Activated CD4-positive, alpha-beta T cell treated with anti-CD3 and anti-CD28 coated beads for 1 hour (primary cell): ENCODE measurements at places on chromosomes 1 and 21.

GRCh38 chr1:181525104-181525721, 41.9 kb downstream of the CACNA1E start:
- DNase-seq: no peak

- DNase-seq: no peak
Observed at GRCh38 chr1:67333603-67334002, 25.9 kb downstream of the IL12RB2 start.

DNA sequence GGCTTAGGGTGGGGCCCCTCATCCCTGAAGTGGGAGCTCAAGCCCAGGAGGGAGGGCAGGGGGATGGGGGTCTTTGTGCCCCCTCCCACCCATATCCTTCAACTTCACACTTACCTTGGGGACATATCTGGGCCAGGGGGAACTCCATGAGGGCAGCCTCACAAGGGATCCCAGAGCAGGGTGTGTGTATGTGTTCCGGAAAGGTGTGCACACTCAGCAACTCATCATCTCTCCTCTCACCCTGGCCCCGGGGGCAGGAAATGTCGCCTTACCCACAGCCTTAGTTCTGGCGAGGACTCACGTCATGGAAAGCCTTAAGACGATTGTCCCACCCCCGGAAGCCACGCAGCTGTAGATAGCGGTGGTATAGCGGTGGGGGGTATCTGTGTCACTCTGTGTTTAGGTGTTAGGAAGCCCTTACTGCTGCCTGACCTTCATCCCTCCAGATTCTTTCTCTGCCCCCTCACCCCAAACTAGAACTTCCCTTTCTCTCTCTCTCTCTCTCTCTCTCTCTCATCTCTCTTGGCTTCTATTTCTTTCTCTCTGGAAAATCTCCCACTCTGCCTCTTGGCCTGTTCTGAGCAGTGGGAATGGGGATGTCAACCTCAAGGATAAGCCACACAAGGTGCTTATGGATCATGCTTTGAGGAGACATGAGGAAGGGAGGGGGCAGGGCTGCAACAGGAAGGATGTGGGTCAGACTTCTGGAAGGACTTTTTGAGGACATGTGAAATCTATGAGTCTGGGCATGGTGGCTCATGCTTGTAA, at the start of gene SH2D2A:
SH2D2A (minus strand) TSS at position 288 of the 768 bp plus-strand sequence; CDS start at position 148, 140 bp downstream.
- peak; percentile 92 for DNase-seq

- DNase-seq: no peak
Observed at GRCh38 chr1:192789871-192790270, 19.0 kb upstream of the RGS2 start.

- no peak for DNase-seq
Observed at GRCh38 chr1:183734543-183735036, 70.3 kb upstream of the RGL1 start.

- no peak for DNase-seq
Observed at GRCh38 chr1:184788970-184789369, 34.3 kb upstream of the EDEM3 start.

DNA sequence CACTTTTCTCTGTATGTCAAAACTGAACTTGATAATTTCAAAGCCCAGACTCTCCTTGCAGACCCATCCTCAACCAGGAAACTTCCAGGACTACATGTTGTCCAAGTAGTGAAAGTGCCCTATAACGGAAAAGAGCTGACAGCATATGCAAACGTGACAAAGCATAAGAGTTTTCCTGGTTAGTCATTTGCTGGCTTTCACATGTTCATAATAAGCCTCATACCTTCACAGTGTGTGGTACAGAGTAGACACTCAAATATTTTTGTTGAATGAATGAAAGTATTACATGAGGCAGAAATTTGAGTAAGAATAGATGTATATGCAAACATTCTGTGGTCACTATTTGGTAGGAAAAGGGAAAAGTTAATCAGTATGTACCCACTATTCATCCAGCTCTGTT, 473.3 kb downstream of the MRPL39 start:
- no peak for DNase-seq

DNA sequence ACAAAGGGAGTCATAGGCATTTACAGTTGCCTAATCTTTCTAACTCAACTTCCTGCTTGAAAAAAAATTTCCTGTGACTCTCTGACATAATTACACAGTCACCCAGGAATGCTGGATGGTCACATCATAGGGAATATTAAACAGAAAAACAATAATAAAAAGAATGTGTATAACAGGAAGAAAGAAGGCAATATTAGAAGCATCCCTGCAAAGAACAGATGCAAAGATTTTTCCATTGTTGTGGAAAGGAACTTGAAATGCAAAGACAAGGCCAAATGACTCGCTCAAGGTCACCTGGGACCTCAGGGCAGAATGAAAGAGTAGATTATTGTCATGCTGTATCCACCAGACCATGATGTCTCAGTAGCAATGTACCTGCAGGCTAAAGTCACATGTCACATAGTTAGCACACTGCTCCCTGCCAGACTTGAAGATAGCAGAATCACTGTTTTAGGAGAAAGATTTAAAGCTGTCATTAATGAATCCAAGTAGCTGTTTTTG, 184.3 kb downstream of the CYYR1 start:
- DNase-seq: no peak

GRCh38 chr21:37155186-37155585, 82.1 kb downstream of the TTC3 start:
- no peak for DNase-seq

- peak; percentile 82 for DNase-seq
Observed at GRCh38 chr1:206635080-206635977, at the start of gene DYRK3. DYRK3 (plus strand) TSS chr1:206635536; CDS start chr1:206635704, 168 bp downstream.

GRCh38 chr1:15848143-15848928, 829 bp downstream of the SPEN start:
- peak; percentile 39 for DNase-seq

DNA sequence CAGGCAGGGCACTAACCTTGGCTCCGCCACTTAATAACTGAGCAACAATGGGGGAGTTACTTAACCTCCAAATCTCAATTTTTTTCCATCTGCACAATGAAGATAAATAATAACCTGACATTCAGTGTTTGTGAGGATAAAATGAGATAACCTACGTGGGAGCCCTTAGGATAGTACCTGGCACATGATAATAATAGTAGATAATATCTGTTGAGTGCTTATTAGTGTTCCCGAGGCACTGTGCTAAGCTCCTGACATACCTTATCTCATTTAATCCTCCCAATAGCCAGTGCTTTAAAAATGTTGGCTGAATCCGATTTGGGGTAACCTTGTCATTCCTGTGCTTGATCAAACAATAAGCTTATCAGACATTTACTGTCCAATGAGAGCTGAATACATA, 128.7 kb upstream of the UBE2U start:
- no peak for DNase-seq

DNA sequence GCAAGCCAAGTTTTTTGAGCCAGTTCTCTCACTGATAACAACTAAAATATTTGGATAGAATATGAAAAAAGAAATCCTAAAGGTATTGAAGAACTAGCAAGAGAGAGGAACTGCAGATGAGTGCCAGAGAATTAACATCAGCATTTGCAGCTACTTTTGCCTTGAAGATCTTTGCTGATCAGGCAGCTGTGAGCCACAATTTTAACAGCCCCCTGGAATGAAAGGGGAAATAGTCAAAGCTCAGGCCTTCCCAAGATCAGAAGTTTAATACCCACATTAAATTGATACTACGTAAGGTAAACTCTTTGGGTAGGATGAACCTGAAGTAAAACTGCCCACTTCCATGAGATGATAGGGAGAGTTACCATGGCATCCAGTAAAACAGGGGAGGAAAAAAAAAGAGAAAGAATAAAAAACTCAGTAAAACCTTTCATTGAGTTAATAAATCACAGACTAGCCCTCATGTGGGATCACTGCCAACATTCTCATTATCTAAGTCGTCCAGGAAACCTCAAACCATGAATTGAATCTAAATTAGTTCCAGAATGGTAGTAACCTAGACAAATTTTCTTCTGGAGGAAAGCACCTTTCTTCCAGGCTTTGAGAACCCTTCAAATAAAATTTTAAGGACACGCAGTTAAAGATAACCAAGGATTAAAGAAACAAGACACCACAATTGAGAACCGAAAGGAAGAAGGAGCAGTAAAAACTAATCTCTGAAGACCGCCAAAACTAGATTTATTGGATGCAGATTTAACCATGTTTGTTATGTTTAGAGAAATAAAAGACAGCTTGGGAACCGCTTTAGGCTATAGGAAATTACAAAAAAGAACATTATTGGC, 28.3 kb downstream of the SCP2 start:
- no peak for DNase-seq

- DNase-seq: no peak
Observed at GRCh38 chr1:238252033-238252802, 361.5 kb upstream of the ZP4 start.

GRCh38 chr1:71908871-71909390, 373.4 kb downstream of the NEGR1 start:
- no peak for DNase-seq

- DNase-seq: no peak
Observed at GRCh38 chr1:55329808-55330432, 114.8 kb upstream of the USP24 start.

GRCh38 chr1:44043176-44044070, 12.2 kb upstream of the SLC6A9 start:
- no peak for DNase-seq

DNA sequence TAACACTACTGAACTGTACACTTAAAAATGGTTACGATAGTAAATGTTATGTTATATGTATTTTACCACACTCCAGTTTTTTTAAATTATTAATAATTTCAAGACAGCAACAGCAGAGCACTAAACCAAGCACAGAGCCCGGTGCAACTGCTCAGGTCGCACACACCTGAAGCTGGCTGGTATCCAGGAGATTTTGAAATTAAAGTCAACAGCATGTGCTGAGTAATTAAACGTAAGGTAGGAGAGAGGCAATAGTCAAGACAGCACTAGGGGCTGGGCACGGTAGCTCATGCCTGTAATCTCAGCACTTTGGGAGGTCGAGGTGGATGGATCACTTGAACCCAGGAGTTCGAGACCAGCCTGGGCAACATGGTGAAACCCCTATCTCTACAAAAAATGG, 35.1 kb upstream of the SLC30A10 start:
- DNase-seq: no peak

DNA sequence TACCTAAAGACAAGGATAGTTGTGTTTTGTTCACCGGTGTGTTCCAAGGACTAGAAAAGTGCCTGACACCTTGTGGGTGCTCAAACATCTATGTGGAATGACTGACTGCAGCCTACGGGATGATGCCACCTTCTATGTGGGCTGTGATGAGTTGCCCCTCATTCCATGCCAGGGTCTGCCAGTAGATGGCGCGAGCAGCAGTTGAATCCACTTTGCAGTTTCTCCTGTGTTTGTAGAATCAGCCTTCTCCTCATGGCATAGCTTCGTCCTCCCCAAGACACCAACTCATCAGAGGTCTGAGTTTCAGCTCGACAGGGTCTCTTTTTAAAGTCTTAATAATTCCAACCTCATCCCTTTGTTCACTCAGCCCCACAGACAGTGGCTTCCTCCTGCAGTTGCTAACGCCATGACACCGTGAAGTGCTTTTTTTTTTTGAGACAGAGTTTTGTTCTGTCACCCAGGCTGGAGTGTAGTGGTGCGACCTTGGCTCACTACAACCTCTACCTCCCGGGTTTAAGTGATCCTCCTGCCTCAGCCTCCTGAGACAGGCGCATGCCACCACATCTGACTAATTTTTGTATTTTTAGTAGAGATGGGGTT, 133.7 kb downstream of the CAPN8 start:
- DNase-seq: no peak

DNA sequence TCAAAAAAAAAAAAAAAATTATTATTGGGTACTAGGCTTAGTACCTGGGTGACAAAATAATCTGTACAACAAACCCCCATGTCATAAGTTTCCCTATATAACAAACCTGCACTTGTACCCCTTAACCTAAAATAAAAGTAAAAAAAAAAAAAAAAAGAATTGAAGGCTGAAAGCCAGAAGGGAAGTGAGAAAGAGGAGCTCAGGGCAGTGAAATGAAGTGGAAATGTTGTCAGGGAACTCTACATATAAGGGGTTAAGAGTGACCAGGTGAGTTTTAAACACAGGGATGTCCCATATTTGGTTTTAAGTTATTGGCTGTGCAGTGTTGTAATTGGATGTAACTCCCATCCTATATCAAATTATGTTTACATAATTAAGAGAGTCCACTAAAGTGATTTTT, 85.7 kb upstream of the ABCD3 start:
- no peak for DNase-seq

DNA sequence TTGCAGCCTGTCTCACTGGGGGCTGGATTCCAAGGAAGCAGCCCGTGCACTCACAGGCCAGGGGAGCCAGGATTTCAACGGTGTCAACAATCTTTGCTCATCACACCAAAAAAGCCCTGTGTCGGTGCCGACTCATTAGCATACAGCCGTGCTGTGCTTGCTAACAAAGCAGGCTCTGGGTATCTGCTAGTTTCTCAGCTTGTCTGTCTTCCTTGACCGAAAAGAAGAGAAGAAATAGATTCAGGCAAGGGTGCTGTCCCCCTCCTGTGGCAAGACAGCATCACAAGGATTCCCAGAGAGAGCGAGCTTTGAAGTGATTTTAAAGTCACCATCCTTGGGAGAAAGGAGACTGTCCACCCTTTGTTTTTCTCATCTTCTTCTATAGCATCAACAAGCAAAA, 214.7 kb downstream of the SDCCAG8 start:
- DNase-seq: no peak

- DNase-seq: no peak
Observed at GRCh38 chr1:202101184-202101583, 21.5 kb upstream of the GPR37L1 start.

DNA sequence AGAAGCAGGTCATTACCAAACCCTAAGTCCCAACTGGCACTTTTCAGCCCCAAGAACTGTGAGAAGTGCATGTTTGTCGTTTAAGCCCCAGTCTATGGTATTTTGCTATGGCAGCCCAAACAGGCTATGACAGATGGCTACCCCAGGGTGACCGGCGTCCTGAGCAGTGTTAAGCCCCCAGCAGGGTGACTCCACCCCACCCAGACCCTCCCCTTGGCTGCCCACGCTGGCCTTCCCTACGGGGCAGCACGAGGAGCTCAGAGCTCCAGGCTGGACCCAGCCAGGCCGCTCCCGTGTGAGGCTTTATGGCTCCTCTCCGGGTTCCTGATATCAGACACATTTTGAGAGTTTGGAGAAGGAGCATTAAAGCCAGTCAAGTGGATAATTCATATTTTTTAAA, 684.0 kb downstream of the PTPRU start:
- no peak for DNase-seq

- DNase-seq: no peak
Observed at GRCh38 chr1:42364542-42364941, 16.1 kb upstream of the RIMKLA start.

DNA sequence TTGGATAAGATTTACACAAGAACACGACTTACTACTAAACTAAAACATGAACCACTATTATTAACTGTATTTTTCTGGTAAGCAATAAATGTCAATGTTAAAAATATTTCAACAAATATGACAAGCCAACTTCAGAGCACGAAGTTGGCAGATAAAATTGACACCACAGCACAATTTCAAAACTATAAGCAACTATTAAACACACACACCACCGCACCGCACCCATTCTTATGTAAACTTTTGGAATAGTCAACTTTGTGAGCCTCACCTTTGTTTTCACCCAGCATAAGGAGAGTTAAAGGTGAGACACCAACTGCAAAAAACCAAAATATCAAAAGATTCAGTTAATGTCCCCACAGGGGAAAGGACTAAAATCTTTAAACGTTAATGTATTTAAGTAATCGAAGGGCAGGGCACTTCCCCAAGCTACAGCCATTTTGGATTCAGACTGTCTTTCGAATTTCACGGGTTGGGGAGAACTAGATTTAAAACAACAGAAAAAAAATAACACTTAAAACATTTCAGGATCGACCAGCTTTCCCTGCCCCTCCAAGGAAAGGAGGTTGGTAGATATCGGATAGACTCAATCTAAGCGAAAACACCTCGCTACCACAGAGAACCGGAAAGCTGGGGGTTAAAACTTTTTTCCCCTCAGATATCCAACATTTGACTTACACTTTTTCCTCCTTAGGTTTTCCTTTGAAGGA, 872 bp downstream of the GPBP1L1 start:
- DNase-seq: no peak
